ENCODE measurements at places on chromosomes 3 and 15.

DNA sequence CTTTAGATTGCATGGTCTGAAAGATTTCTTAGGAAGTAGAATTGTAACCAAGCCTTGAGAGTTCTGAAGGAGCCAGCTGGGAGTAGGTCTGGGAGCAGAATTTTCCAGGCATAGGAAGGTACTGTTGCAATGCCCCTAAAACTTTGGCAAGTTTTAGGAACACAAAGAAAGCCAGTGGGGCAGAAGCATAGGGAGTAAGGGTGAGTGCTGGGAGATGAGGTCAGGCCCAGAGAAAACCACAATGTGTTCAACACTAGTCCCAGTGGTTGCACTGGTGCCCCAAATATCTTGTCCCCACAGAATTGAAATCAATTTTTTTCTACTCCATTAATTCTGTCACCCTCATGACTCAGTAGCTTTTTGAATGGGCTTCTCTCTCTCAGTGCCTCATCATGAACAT, 120.7 kb upstream of the GALNT15 start:
- DNase-seq: no peak

GRCh38 chr3:86634361-86634760, 356.6 kb downstream of the VGLL3 start:
- no peak for DNase-seq

GRCh38 chr3:188446766-188447165, 292.8 kb downstream of the LPP start:
- DNase-seq: no peak

GRCh38 chr3:138363322-138363721, 14.9 kb downstream of the MRAS start:
- DNase-seq: no peak

DNA sequence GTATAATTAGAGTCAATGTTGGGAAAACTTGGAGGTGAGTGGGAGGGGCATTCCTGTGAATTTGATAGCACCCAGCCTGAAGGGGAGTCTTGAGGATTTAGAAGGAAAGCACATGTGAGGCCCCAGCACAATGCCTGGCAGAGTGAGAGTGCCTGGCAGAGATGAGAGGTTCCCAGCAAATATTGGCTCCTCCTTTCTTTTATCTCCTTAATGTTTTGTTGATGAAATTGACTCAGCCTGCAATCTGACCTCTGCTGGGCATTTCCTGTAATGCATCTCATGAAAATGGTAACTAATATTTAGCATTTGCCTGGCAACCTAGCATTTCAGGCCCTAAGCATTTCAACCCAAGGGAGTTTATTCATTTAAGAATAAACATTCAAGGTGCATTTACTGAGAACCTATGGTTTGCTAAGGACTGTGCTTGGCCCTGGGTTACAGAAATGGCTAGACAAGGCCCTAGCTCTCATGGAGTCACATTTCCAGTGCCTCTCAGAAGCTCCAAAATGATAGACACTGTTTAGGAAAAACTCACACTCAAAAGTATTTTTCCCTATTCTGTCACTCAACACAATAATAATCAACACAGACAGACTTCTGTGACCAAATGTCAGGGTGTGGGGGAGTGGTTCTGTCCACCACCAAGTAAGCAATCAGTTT, 19.0 kb downstream of the PDHB start:
- no peak for DNase-seq

GRCh38 chr3:14319654-14320182, 82.7 kb upstream of the SLC6A6 start:
- no peak for DNase-seq

DNA sequence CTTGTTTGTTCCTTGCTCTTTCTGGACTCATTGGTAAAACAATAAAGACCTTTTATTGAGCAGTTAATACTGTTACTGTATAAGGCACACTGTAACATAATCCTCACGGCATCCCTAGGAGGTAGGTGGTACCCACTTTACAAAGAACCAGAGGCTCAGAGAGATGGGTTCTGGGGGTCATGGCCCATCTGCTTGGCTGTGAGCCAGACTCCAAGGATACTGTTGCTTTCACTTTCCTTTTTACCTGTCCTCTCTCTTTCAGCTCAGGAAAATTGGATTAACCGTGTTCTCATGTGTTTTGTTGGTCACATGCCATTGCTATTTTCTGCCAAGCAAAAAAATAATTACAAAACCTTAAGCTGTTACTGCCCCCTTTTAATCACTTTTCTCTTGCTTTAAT, 34.8 kb upstream of the FILIP1L start:
- DNase-seq: no peak

GRCh38 chr15:48636511-48636910, 9.0 kb downstream of the FBN1 start:
- no peak for DNase-seq

GRCh38 chr3:15081960-15082664, 16.8 kb downstream of the RBSN start:
- DNase-seq: no peak

DNA sequence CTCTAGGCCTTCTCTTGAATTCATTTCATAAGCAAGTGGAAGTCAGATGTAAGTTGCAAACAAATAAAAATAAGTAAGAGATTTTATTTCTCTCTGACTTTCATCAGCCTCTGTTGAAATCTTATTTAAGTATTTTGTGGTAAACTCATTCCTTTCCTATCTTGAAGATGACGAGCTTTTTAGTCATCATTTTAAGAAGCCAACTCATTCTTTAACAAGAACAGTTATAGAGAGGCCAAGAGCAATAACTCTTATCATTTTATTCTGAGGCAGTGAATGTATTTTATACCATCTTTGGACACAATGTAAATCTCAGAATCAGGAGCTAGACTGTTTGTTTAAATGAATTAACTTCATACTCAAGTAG, 147.5 kb upstream of the MBNL1 start:
- DNase-seq: no peak

DNA sequence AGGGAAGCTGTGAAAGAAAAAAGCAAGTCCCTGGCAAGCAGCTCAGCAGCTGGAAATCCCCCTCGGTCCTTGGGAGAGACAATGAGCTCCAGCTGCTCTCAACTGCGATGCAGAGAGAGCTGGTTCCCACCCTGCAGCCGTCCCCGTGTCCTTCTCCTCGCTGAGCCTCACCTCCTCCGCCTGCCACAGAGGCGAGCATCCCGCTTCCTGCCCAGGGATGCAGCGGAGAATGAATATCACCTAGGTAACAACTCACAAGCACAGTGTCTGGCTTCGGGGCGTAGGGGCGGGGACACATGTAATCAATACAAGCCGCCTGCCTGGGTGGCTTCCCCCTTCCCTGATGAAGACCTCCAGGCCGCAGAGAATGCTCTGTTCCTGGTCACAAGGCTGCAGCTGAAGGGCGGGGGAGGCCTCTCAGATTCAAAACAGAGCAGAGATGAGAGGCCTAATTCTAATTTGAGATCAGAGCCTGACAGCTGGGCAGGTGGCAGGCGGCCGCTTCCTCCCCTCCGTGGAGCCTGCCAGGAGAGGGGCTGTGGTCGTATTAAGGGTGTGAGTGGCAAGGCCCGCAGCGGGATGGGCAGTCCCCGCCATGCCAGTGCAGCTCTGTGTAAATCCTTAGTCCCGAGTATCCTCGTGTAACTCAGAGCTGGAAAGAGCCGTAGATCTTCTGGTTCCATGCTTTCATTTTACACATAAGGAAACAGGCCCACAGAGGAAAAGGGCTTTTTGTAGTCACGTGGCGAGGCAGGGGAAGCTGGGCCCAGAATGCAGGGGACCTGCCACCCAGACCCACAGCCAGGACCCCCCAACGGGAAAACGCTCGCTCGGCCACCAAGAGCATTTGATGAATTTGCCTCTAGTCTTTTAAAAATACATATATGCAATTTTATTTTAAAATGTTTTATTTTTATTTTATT, 24.3 kb downstream of the ZDHHC19 start:
- no peak for DNase-seq

DNA sequence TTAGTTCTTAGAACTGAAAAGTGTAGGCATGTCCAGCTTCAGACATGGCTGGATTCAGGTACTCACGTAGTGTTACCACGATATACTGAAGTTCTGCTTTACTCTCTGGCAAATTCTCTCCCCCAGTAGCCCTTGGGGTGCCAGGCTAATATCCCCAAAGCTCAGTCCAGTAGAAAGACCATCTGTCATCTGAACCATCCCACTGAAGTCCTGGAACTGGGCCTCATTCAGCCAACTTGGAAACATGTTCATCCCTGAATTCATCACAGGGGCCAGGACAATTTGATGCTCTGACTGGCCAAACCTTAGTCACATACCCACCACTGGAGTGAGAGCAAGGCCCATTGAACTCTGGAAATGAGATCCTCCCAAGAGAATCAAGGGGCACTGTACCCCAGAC, 8.2 kb downstream of the EFCC1 start:
- DNase-seq: no peak

- DNase-seq: no peak
Measured at GRCh38 chr3:135992072-135992471, 26.5 kb downstream of the PPP2R3A start.

GRCh38 chr15:66614951-66615760, 49.4 kb upstream of the LCTL start:
- no peak for DNase-seq

DNA sequence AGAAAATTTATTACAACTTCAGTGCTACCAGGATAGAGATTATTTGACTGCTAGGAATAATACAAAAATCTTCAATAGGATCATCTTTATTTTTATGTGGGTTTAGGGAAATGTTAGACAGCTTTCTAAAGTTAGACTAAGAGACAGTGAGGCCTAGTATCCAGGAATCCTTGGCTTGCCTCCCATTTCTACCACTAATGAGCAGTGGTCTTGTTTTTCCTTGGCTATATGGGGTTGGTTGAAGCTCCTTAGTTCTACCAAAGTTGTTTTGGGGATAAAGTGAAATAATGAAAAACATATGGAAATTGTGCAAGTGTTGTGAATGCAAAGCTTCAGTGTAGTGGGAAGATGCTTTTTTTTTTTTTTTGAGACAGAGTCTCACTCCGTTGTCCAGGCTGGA, 16.8 kb downstream of the AP4E1 start:
- no peak for DNase-seq

- no peak for DNase-seq
Measured at GRCh38 chr3:132507657-132508056, 89.4 kb upstream of the ACKR4 start.

DNA sequence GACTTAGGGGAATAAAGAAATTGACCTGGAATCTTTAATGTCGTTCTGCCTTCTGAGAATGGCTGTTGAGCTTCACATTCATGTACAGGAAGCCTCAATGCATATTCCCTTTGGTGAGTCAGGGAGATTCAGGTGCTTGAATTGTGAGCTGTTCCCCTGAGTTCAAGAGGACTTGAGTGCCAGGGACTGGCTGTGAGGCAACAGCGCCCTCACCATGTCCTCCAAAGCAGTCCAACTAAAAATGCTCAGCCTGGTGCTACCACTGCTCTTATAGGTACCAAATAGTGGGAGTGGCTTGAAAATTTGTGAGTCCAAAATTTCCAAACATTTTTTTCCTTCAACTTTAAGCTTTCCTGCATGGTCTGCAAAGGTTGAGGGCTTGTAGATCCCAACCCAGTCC, 54.1 kb downstream of the LEO1 start:
- DNase-seq: no peak

GRCh38 chr15:38427380-38427779, 26.5 kb upstream of the FAM98B start:
- DNase-seq: no peak

DNA sequence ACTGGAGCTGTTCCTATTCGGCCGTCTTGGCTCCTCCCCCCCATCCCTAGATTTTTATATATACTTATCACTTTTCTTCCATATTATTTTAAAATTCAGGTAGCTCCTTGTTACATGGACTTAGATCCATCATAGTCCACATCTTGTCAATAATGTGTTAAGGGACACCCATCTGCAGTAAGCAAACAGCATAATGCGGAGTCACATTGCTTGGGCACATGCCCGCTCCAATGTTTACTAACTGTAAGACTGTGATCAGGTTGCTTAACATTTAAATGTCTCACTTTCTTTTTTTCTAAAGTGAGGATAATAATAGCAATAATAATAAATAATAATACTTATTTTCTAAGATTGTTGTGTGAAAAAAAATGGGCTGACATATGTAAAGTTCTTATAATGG, 303.2 kb upstream of the SOX14 start:
- DNase-seq: no peak

GRCh38 chr15:81282911-81283310, 41.0 kb downstream of the STARD5 start:
- DNase-seq: no peak

Measured in stimulated activated CD4-positive, alpha-beta T cell treated with anti-CD3 and anti-CD28 coated beads, Interleukin-15, amount 100 ng/mL, for 1 hour (primary cell).